Endothelial cell of umbilical vein (primary cell): ENCODE measurements at places on chromosomes 5 and 9.

GRCh38 chr5:180647941-180648500 lies 1.4 kb downstream of the FLT4 start:
- no peak overlapping the region for H3K4me3 ChIP-seq
- no peak overlapping the region for H3K27ac ChIP-seq
- DNase-seq = no peak
- H3K27me3 ChIP-seq = peaks cover 13% of the 10 kb centered on the region
- no peaks in the 10 kb centered on the region for H3K36me3 ChIP-seq
- H3K4me1 ChIP-seq = peaks cover 30% of the 10 kb centered on the region

- no peaks in the 10 kb centered on the region for H3K36me3 ChIP-seq
- DNase-seq = no peak
- no peaks in the 10 kb centered on the region for H3K27me3 ChIP-seq
- H3K27ac ChIP-seq = no peak overlapping the region
- H3K4me3 ChIP-seq = no peak overlapping the region
Observed at GRCh38 chr9:23596913-23597634, 229.0 kb downstream of the ELAVL2 start.

- no peaks in the 10 kb centered on the region for H3K4me1 ChIP-seq
- H3K4me3 ChIP-seq = no peak overlapping the region
- H3K27me3 ChIP-seq = no peaks in the 10 kb centered on the region
- no peaks in the 10 kb centered on the region for H3K36me3 ChIP-seq
- H3K27ac ChIP-seq = no peak overlapping the region
Observed at GRCh38 chr5:43993634-43994351, 390.8 kb downstream of the NNT start.

- no peak for DNase-seq
- H3K36me3 ChIP-seq = no peaks in the 10 kb centered on the region
- H3K4me1 ChIP-seq = no peaks in the 10 kb centered on the region
- no peak overlapping the region for H3K4me3 ChIP-seq
- H3K27me3 ChIP-seq = peaks cover 4% of the 10 kb centered on the region
- H3K27ac ChIP-seq = no peak overlapping the region
Observed at GRCh38 chr5:17425385-17426070, 72.5 kb upstream of the TAF11L2 start.

DNA sequence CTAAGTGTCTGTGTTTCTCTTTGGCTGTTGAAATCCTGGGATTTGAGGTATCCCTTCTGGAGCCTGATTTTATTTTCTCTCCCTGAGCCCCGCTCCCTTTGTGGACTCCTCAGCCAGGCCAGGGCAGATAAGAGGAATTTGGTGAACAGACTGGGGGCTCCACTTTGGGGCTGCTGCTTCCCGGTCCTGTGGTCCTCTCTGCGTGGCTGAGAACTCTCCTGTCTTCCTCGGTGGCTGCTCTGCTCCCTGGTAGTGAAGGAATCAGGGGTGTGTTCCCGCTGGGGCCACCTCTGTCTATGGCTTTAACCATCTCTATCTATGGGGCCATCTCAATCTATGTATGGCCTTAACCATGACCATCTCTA lies 71.7 kb upstream of the SH3PXD2B start:
- H3K4me1 ChIP-seq = no peaks in the 10 kb centered on the region
- H3K27me3 ChIP-seq = no peaks in the 10 kb centered on the region
- H3K27ac ChIP-seq = no peak overlapping the region

GRCh38 chr5:110224050-110224449 lies 502.4 kb downstream of the TMEM232 start:
- H3K4me3 ChIP-seq = no peak overlapping the region
- no peaks in the 10 kb centered on the region for H3K27me3 ChIP-seq
- no peaks in the 10 kb centered on the region for H3K36me3 ChIP-seq
- no peak overlapping the region for H3K27ac ChIP-seq
- H3K4me1 ChIP-seq = no peaks in the 10 kb centered on the region
- no peak for DNase-seq

DNA sequence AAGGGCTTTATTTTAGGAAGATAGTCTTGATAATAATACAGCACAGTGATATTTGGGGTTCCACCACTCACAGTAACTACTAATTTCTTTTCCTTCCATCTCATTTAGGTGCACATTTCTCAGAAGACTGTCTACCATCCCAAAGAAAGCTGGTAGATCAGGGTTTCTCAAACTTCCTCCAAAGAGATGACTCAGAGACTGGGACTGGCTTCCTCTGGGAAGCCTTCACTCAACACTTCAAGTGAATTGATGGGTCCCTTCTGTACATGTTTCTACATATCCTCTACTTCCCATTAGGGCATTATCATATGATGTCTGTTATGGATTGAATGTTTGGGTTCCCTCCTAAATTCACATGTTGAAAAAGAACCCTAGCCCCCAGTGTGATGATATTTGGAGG lies 138.5 kb downstream of the SPOCK1 start:
- H3K27ac ChIP-seq = peak overlapping the region; percentile 95
- no peaks in the 10 kb centered on the region for H3K36me3 ChIP-seq
- peak; percentile 64 for DNase-seq
- H3K4me3 ChIP-seq = no peak overlapping the region
